H7 (cell line): ENCODE measurements at places on chromosomes 1 and 21.

GRCh38 chr1:229857585-229857984 is 209.5 kb upstream of the GALNT2 start:
- DNase-seq = no peak

- DNase-seq = no peak
These were observed 60.9 kb downstream of the IL23R start for GRCh38 chr1:67227196-67227595.

GRCh38 chr1:108592030-108592759 is 32.3 kb downstream of the EEIG2 start:
- no peak for DNase-seq

DNA sequence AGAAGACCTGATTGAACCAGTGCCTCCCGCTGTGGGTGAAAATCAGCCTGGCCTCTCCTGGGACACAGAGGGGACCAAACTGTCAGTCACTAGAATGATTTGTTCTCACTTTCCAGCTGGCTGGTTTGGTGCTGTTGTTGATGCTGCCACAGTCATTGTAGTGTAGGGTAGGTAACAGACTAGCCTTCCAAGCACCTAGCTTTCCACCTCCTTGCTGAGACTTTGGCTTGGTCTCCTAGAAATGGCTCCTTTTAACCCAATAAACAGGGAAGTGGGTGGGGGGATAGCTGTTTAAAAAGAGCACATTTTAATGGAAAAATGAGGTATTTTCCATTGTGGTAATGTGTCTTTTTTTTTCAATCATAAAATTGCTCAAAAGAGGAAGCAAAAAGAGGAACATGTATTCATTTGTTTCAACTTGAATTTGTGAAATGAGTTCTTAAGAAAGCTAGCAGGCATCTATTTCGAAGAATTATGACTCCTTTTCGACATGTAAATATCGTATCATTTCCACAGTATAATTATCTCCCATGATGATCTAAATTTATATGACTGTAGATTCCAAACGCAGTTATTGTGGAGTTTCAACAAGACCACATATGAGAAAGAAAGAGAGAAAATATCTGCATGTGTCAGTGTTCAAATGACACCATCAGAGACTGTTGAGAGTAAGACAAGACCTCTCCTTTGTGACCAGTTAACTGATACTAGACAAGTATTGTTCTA is 190.1 kb downstream of the HLX start:
- no peak for DNase-seq

- DNase-seq = no peak
These were observed 25.2 kb upstream of the PCBP3 start for GRCh38 chr21:45618287-45618686.

DNA sequence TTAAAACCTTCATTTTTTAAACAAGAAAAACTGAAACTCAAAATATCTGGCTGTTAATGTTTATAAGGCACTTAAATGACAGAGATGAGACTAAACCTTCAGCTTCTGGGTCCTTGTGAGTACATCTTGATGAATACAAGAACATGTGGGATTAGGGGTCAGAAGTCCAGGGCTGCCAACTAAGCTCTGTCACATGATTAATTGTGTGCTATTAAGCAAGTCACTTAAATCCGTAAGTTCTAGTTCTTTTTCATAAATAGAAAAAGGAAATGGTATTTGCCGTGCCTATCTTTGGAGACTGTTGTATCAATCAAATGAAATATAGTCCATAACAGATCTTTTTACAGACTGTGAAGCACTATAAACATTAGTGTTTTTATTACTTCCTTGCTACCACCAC is 43.2 kb upstream of the KCTD3 start:
- DNase-seq = no peak

- DNase-seq = no peak
These were observed 42.9 kb upstream of the LGALS8 start for GRCh38 chr1:236480758-236481436.

DNA sequence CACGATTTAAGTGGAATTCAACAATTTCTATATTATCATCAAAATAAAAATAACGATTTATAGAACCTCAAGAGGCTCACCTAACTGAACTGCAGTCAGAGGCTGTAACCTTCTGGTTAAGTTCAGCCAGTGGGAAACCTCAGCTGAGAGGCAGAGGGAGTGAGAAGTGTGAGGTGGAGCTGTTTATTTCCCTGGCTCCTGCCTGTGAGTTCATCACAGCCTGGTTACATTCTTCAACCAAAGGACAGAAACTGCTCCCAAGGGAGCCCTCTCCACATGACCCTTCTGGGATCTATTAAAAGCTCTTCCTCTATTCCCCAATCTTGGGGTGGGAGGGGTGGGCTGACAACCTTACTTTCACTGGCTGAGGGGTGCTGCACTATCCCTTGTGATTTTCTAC is 22.2 kb downstream of the DYNLT5 start:
- DNase-seq = no peak

DNA sequence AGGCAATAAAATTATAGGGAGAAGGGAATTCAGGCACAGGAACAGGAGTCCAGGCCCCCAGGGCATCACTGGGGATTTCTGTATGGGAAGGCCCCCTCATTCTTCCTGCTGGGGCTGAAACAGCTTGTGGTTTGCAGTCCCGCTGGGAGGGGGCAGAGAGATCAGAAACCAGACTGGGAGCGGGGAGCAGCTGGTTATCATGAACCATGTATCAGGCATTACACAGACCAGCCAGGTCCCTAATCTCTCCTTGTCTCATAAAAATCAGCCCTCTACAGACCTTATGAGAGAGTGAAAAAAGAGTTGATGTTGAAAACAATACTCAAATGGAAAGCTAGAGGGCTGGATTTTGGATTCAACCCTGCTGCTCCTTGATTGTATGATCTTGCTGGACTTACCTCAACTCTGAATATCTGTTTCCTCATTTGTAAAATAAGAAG is 93.4 kb upstream of the F3 start:
- DNase-seq = no peak

- DNase-seq = peak; percentile 27
These were observed 390 bp downstream of the ZFP69B start for GRCh38 chr1:40450495-40451237.

GRCh38 chr1:229836324-229836723 is 210.3 kb downstream of the URB2 start:
- DNase-seq = no peak

DNA sequence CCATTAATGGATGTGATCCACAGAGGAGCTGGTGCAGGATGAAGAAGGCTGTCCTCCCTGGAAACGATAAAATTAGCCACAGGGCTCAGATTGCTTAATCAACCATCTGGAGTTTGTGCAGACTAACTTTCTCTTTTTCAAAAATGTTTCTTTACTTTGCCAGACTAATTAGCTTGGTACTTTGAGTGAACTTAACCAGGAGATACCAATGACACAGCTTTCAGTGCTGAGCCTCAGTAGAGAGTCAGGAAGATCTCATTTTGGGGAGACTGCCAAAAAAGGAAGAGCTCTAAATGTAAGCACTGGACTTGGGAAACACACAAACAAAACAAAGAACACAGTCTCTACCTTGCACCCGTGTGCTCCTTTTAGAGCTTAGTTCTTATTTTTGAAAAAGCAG is 248.1 kb upstream of the DEPDC1 start:
- no peak for DNase-seq

DNA sequence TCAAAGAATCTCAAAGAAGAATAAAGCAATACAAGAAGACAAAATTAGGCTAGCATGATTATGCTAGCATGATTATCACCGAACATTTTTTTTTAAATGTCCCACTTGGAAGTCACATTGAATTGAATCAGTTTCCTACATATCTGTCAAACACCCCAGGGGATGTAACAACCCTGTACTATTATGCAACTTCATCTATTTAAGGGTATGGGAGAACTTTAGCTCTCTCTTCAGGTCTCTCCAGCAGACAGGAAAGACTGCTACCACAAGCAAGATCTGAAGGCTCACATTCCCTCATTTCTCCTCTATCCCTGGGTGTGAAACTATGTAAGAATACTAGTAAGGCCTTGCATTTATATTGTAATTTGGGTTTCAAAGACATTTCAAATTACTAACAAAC is 52.8 kb downstream of the EDEM3 start:
- no peak for DNase-seq

DNA sequence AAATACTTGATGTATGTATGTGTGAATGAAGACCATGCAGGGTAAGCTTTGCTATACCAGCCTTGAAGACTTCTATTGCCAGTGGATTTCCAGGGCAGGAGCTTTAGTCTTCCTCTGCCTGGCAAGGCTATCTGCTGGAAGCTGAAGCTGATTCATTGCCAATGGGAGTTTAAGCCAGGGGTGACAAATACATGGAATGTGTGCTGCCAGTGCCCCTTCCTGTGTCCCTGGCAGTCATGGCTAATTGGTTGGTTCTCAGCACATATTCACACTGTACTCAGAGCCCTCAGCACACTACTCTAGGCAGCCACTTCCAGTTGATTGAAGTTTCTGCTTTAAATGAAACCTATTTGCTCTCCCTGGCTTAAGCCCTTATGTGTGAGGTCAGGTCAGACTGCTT is 1.5 kb downstream of the ZSCAN20 start:
- no peak for DNase-seq

DNA sequence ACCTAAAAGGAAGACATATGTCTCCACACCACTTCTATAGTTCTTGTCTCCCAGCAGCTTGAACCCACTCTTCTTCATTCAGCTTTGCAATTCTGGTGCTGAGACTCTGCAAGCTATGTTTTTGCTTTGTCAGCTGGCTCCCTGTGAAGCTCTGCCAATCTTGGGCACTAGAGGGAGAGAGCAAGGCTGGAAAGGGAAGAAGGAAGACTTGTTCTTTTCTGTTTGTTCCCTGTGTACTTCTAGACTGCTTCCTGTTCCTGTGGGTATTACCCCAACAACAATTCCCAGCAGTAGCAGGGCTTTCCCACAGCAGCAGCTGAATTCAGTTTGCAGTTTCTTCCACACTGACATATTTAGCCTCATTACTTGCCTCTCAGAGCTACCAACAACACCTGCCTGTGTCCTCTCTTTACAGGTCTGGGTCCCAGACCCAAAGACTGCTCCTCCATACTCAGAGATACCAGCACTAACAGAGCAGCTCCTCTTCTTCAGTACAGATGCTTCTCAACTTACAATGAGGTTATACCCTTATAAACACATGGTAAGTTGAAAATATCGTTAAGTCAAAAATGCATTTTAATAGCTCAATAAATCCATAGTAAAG is 275.2 kb upstream of the NEGR1 start:
- no peak for DNase-seq

- DNase-seq = no peak
These were observed 9.4 kb downstream of the MATN1 start for GRCh38 chr1:30714025-30714424.

- DNase-seq = no peak
These were observed 12.9 kb upstream of the DISC1 start for GRCh38 chr1:231613419-231614349.
